Substantia nigra (tissue), 51 donors: ENCODE measurements at places on chromosomes 5 and 9.
A peak's percentile ranks its signal among the peaks of the same experiment; 100 is the strongest.

GRCh38 chr5:121746763-121747162 lies 104.9 kb upstream of the FTMT start:
- no peak for DNase-seq

DNA sequence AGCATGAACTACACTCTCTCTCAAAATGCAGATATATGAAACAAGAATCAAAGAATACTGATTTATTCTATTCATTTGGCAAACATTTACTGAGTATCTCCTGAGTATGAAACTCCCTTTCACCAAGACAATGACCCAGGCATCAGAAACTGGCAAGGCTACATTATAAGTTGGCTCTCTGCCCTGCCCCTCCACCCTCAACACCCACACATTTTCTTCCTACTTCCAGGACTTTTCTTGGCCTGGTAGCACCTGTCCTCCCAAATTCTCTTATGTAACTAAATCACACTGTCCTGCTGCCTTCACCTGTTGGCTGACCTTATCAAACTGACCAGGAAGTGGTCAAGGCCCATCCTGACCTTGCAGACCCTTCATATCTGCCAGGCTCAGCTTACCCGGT lies 3.5 kb downstream of the RASEF start:
- DNase-seq: no peak

- DNase-seq: peak; percentile 66
Observed at GRCh38 chr9:99266255-99267023, 44.4 kb downstream of the SEC61B start.

GRCh38 chr9:107144475-107144874 lies 138.6 kb upstream of the RAD23B start:
- DNase-seq: no peak

- DNase-seq: no peak
Observed at GRCh38 chr9:74940600-74940999, 12.1 kb downstream of the C9orf40 start.

GRCh38 chr5:17477573-17478265 lies 20.3 kb upstream of the TAF11L2 start:
- no peak for DNase-seq

GRCh38 chr5:160033546-160034252 lies 24.8 kb downstream of the TTC1 start:
- DNase-seq: no peak

- no peak for DNase-seq
Observed at GRCh38 chr9:123649909-123650308, 280.0 kb downstream of the DENND1A start.

GRCh38 chr5:35476036-35476435 lies 141.6 kb upstream of the SPEF2 start:
- no peak for DNase-seq

GRCh38 chr5:52805615-52806014 lies 17.9 kb downstream of the ITGA1 start:
- no peak for DNase-seq

DNA sequence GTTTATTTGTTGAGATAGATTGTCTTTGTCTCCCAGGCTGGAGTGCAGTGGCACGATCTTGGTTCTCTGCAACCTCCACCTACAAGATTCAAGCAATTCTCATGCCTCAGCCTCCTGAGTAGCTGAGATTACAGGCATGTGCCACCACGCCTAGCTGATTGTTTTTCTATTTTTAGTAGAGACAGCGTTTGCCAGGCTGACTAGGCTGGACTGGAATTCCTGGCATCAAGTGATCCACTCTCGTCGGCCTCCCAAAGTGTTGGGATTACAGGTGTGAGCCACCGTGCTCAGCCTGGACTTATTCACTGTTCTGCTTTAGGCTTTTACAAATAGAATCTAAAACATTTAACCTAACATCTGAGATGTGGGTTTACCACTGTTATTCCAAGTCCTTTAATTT lies 91.3 kb downstream of the COMMD10 start:
- no peak for DNase-seq

- DNase-seq: no peak
Observed at GRCh38 chr5:96320797-96321196, 112.3 kb downstream of the PCSK1 start.

- DNase-seq: no peak
Observed at GRCh38 chr5:10452768-10453331, 11.2 kb downstream of the ROPN1L start.

- DNase-seq: no peak
Observed at GRCh38 chr9:92463984-92464383, 18.3 kb downstream of the ASPN start.

DNA sequence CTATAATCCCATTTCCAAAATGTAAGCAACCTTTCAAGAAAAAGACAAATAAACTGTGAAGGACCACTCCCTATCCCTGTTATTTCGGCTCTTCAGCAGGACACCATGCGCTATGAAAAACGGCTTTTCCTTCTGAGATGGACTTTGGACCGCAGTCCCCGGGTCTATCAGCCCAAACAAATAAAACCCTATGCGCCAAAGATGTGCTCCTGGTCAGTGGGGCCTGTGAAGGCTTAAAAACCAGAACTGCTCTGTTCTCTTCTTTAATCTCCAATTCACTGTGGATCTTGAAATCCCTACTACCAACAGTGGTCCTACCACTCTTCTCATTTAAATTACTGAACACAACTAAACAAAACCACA lies 33.3 kb downstream of the RAPGEF1 start:
- DNase-seq: no peak

GRCh38 chr9:91930475-91930874 lies 19.6 kb downstream of the ROR2 start:
- no peak for DNase-seq

- no peak for DNase-seq
Observed at GRCh38 chr5:154461531-154461930, 15.7 kb downstream of the SAP30L start.

GRCh38 chr5:88244686-88245085 lies 24.0 kb downstream of the TMEM161B start:
- DNase-seq: no peak

DNA sequence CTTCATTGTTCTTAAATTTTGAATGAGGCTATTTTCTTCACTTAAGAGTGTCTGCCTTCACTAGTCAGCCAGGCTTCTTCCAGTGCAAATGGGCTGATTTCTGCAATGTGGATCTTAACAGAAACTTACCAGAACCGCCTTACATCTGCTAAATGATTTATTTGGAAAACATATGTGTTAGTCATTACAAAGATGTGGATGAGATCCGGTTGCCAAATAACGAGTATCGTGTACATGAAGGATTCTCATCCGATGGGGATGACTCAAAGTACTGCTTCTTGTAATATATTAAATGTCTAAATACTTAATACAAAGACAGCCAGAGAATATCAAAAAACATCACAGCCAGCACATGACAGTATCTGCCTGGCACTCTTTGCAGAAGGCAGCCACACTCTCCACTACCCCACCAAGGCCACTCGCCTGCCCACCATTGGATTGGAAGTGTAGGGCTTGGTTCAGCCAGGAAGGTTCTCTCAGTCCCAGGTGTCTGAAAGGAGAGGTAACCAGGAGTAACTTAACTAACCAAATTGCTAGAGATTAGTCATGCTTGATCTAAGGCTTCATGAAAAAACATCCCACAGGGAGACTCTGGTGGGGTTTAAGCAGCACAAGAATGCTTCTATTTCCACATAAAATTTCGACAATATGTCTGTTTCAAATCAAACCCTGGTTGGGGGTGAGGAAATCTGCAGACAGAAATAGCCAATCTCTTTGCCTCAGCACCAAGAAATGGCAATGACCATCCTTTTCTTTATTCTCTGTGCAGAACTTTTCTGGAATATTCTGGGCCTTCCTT lies 174.8 kb downstream of the GADD45G start:
- DNase-seq: no peak

DNA sequence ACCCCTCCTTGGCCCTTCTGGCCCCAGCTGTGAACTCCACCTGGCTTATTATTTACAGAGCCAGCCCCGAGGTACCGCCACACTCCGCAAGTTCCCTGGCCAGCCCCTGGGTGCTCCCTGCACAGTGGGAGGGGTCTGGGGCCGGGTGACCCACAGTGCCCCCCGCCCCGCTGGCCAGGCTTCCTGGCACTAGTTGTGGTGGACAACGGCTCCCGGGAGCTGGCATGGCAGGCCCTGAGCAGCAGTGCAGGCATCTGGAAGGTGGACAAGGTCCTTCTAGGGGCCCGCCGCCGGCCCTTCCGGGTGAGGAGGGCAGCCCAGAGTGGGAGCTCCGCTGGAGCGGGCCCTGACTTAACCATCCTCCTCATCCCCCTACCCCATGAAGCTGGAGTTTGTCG lies 3.9 kb downstream of the MAMDC4 start:
- no peak for DNase-seq

DNA sequence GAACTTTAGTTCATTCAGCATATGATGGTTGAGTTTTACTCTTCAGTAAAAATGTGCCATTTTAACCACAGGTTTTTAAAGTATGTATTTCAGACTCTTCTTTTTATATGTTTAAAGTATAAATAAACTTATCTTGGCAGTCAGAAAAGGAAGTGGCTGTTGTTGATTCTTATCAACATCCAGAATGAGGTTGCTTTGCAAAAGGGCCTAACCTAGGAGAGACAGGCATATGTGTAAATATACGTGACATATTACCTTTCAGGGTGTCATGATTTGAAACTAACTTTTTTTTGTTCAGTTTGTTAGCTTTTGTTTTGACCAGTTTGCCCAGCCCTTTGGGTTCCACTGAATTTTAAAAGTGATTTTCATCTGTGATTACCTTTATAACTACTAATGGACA lies 7.4 kb downstream of the SMARCA2 start:
- no peak for DNase-seq

GRCh38 chr5:163504079-163504931 lies 1.1 kb upstream of the MAT2B start:
- DNase-seq: peak; percentile 47

DNA sequence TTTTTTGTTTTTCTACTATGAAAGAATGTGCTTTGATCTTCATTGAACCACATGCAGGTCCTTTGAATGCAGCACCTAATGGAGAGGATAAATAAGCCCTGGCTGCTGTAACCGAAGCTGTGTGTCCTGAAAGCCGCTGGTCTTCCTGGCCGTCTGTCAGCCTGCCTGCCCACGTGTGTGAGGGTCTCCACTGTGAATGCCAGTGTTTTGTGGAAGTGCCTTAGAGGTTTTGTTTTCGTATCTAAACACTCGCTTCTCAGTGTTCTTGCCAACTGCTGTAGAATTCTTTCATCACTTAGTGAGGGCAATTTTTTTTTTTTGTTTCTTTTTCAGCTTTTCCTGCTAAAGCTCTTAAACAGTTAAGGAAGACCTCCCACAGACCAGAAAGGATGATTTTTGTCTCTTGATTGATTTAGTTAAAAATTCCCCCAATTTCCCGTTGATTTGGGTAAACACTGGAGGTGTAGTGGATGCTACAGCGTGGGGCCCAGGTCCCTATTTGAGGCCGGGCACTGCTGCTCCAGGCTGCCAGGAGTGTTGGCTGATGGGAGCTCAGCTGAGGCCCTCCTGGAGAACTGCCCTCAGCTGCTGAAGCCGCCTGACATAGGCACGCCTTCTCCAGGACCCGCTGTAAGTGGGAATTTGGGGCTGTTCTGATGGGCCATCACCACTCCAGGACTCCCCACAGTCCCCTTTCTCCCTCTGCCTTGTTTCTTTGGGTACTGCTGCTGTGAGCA lies 29.2 kb upstream of the PTCH1 start:
- no peak for DNase-seq

DNA sequence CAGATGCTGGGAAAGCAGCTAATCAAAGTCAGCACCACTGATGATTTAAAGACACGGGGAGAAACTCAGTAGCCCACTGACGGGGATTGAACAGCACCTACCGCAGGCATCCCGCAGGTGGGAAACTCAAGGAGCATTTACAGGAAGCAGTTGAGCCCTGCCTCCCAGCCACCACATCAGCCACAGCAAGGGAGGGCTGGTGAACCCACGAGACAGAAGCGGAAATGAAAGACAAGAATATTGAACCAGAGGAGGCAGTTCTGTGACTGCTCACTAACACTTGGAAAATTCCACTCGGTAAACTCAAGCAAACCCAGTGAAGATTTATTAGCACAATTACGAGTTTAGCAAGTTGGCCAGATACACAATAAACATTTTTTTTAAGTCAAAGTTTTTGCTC lies 10.6 kb upstream of the FAM163B start:
- no peak for DNase-seq

- no peak for DNase-seq
Observed at GRCh38 chr5:11528720-11529119, 375.5 kb downstream of the CTNND2 start.

GRCh38 chr5:89396278-89396954 lies 513.4 kb upstream of the MEF2C start:
- DNase-seq: peak; percentile 1

DNA sequence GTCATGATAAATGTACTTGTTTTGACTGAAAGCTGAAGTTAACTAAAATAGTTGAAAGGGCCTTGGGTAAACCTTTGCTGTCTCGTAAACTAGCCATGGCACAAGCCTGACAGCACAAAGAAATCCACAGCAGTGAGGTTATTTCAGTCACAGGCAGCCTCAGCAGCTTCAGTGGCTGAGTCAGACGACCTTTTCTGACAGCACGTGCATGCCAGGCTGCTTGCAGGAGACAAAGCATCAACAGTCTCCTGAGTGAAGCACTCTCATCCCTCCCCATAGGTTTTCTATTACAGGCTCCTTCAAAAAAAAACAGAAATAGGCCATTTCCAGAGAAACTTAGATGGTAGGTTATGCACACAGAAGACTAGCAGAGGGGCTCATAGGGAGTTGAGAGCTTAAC lies 34.6 kb downstream of the OXCT1 start:
- no peak for DNase-seq

DNA sequence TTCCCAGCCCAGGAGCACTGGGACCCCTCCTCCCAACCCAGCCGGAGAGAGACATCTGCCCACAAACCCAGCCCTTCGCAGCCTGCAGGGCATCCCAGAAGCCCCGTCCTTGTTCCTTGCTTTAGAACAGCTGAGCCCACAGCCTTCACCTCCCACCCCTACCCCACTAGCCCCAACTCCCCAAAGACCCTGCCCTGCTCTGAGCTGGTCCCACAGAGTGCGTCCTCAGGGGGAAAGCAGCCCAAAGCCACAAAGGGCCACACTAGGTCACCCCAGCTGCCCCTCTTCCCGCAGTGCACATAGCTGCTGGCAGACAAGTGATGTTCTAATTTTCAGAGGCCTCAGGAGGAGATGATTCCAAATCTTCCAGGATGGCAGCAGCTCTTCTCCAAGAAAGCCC lies 8.8 kb downstream of the PLPP7 start:
- no peak for DNase-seq

- DNase-seq: no peak
Observed at GRCh38 chr9:17699615-17700330, 120.9 kb downstream of the SH3GL2 start.

GRCh38 chr5:178483620-178484019 lies 106.6 kb downstream of the COL23A1 start:
- no peak for DNase-seq

DNA sequence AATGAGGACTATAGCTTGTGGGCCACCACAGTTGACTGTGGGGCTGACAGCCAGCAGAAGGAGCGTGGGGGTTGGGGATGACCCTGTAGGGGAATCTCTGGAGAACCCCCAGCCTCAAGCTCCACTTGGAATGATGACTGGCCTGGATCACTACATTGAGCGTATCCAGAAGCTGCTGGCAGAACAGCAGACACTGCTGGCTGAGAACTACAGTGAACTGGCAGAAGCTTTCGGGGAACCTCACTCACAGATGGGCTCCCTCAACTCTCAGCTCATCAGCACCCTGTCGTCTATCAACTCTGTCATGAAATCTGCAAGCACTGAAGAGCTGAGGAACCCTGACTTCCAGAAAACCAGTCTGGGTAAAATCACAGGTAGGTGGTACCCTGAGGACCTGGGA lies 128.4 kb upstream of the DMRT1 start:
- no peak for DNase-seq

- no peak for DNase-seq
Observed at GRCh38 chr5:14665101-14665822, 744 bp downstream of the OTULIN start.

- DNase-seq: no peak
Observed at GRCh38 chr9:83209188-83209731, 146.3 kb upstream of the RASEF start.

GRCh38 chr5:94613583-94613982 lies 4.8 kb downstream of the KIAA0825 start:
- no peak for DNase-seq
